ENCODE measurements at places on chromosomes 11 and 22.

- no peak for DNase-seq
Observed at GRCh38 chr11:73172992-73173656, 31.0 kb upstream of the FCHSD2 start.

GRCh38 chr11:30317030-30317429 lies 5.9 kb upstream of the ARL14EP start:
- no peak for DNase-seq

DNA sequence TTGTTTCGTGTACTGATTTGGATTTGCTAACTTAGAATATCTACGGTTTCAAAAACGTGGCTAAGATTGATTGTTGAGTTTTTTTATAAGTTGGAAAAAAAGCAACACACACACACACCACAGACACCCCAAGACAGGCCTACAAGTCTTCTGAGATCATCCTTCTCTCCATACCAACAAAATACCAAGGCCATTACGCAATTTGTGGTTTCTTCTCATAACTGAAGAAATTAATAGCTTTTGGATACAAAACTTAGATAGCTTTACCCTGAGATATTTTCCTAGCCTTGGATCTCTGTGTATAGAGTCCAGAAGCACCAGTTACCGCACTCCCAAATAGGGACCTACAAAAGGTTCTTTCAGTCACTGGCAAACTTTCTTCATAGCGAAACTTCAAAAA lies 113.6 kb downstream of the SIK3 start:
- no peak for DNase-seq

GRCh38 chr11:69155302-69156234 lies at the start of gene SMIM38:
Gene SMIM38 (plus strand): TSS chr11:69155935. CDS start chr11:69157847, 1,912 bp downstream.
- DNase-seq = no peak

DNA sequence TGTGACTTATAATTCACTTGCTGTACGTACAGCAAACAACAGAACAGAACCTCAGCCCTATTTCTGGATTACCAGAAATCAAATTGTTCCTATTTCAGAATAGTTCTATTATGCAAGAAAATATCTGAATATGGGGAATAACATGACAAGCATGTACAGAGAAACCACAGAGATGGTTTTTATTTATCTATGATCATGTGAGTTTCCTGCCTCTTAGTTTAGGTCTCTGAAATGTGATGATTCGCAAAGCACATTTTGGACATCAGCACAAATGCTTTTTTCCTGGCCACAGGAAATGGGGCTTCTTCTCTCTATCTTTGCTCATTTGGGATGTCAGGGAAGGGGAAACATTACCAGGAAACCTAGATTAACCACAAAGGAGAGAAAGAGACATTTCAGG lies 266.7 kb upstream of the CTSC start:
- no peak for DNase-seq

GRCh38 chr22:24474221-24474620 lies 20.9 kb upstream of the UPB1 start:
- no peak for DNase-seq

GRCh38 chr11:105034813-105035620 lies at the start of gene CASP1:
Gene CASP1 (minus strand): TSS chr11:105035144. CDS start chr11:105035113, 31 bp downstream.
- peak; percentile 4 for DNase-seq

GRCh38 chr22:36228944-36229343 lies 10.4 kb downstream of the APOL2 start:
- no peak for DNase-seq

- no peak for DNase-seq
Observed at GRCh38 chr11:123408619-123409455, 21.2 kb upstream of the GRAMD1B start.

DNA sequence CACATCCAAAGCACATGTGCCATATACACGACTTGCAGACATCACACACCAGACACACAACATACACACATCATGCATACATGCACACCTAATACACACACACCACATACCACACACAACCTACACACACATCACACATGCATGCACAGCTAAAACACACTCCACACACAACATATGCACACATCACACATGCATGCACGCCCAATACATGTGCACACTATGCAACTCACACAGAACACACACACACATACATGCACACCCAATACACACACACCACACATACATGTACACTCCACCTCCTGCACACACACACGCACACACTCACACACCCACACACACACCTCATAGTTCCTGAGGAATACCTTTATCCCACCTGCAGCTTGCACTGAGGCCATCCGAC lies 436.0 kb downstream of the MIAT start:
- DNase-seq = no peak

DNA sequence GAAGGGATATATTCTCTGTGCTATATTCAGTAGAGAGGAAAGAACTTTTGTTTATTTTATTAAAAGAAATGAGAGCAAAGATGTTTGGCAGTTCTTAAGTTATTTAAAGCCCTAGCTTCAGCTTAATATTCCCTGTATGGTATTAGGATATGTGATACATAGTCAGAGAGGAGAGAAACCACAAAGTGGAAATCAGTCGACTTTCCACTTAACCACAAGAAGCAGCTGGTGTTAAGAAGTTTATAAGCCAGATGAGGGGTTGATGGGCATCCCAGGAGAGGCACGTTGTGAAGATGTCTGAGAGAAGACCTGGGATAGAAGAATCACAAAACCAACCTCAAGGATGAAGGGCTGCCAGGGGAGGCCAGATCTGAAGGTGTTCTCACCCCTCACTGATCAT lies 23.3 kb upstream of the PHF21B start:
- no peak for DNase-seq

GRCh38 chr22:37427135-37427710 lies at the start of gene ELFN2:
Gene ELFN2 (minus strand): TSS chr22:37427479. CDS start chr22:37375534, 51,945 bp downstream.
- DNase-seq = no peak

DNA sequence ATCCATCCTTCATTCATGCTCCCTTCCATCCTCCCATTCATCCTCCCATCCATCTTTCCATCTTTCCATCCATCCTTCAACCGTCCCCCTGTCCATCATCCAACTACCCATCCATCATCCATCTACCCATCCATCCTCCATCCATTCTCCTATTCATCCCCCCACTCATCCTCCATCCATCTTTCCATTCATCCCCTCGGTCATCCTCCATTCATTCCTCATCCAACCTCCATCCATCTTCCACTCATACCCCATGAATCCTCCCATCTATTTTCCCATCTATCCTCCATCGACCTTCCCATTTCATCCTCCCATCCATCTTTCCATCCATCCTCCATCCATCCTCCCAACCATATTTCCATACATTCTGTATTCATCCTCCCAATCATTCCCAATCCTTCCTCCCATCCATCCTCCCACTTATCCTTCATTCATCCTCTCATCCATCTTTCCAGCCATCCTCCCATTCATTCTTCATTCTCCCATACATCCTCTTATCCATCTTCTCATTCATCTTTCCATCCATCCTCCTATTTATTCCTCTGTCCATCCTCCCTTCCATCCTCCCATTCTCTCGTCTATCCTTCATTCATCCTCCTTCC lies 29.9 kb downstream of the IGLL1 start:
- DNase-seq = no peak

DNA sequence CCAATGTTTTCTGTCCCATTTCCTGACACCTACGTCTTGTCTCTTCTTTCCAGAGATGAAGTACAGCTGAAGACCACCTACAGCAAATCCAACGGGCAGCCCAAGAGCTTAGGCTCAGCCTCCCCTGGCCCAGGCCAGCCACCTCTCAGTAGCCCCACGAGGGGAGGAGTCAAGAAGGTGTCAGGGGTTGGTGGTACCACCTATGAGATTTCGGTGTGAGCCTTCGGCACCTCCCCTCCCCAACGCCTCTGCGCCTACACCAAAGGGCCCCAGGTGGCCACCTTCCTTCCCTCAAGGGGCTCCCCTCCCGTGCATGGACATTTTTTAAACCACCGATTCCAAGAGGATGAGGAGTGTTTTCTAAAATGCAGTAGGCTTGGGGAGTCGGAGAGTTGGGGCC lies 12.2 kb downstream of the MED19 start:
- DNase-seq = no peak

DNA sequence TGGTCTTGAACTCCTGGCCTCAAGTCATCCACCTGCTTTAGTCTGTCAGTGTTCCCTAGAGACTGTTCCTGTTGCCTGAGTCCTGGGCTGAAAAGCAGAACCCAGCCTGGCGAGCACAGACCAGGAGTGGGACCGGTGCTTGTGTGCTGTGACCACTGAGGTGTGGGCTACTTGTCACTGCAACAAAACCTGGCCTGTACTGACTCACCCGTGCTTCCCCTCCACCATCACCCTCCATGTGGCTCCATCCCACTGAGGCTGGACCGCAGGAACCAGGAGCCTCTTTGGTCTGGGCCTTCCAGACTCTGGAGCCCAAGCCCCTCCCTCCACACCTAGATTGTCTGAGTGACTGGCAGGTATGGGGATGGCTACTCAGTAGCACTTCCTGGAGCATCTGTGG lies 8.6 kb downstream of the MCAT start:
- DNase-seq = no peak

DNA sequence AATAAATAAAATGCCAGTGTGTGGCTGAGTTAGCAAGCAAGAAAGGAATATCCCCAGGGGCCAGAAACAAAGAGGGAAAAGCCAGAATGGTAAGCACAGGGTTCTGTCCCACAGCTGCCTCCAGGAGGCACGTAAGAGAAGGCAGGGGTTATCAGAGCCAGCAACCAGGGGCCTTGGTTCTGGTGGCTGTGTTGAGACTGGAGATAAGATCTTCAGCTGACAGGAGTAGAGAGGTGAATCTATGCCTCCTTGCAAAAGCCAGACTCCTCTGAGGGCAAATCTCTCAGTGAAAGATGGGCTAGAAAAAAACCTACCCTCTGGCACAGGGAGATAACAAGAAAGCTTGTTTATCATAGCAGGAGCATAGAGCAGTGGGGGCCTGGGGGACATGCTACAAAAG lies 29.8 kb upstream of the NFAM1 start:
- DNase-seq = no peak

DNA sequence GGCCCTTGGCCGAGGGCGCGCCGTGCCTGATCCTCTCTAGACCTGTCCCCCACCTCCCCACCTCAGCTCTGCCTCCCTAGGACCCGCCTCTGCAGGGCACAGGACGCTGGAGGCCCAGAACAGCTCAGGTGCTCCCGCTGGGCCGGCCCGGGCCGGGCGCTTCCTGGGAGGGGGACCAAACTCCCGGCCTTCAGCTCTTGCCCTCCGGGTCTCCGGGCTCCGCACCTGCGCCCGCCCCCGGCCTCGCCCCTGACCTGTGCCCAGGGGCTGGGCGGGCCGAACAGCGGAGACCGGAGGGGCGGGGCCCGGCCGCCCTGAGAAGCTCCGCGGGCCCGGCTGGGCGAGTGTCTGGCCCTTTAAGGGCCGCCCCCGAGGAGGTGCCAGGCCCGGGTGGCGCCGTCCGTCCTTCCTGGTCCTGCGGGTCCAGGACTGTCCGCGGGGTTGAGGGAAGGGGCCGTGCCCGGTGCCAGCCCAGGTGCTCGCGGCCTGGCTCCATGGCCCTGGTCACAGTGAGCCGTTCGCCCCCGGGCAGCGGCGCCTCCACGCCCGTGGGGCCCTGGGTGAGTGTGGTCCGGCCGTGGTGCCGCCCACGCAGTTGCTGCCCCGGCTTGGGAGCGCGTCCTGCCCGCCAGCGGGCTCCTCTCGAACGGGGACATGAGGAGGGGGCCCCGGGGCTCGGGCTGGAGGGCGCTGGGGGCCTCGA lies at the start of gene SSH3:
SSH3 (plus strand) TSS at position 399 of the 703 bp plus-strand sequence; CDS start at position 495, 96 bp downstream.
- no peak for DNase-seq

DNA sequence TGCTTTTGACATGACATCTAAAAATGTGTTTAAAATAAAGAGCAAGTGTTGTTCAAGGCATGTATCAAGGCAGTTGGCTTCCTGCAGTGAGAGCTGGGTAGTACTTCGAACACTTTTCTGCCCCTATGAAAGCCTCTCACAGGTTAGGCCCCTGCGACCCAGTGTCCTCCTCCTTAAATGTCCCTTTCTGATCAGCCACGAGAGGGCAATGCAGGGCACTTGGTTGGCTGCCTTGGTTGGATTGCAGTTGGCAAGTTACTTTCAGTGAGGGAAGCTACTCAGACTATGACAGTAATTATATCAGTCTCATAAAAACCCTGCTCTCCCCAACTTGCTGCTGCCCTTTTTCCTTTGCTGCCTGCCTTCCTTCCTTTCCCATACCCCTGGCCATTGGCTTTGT lies 743.8 kb downstream of the NTM start:
- DNase-seq = no peak

DNA sequence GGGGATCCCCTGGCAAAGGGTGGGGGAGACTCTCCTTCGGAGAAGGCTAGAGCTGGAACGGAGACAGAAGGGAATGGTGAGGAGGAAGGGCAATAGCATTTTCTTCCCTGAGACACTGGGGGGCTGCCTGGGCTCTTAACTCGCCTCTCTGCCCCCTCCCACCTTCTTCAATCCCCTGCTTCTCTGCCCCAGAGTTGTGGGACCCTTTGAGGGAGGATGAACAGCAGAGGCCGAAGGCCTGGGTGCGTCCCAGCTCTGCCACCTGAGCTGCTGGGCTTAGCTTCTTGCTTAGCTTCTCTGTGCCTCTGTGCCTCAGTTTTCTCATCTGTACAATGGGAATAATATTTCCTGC lies 72.4 kb downstream of the RTL6 start:
- DNase-seq = no peak

GRCh38 chr11:10855295-10855694 lies 2.6 kb downstream of the ZBED5 start:
- no peak for DNase-seq

DNA sequence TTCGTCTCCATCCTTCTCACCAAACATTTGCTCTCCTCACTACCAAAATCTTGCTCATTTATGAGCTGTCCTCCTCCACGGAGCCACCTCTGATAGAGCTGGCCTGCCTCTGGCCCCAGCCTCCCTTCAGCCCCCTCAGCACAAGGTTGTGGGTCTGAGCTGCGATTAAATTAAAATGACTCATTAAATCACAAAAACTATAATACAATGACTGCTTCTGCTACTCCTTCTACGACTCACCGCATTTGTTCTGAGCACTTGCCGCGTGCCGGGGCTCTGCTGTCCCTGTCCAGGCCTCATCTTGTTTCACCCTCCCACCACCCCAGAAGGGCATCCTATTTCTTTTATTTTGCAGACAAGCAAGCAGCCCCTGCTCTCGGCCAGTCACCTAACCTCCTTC lies 49.2 kb upstream of the TIMP3 start:
- no peak for DNase-seq

- no peak for DNase-seq
Observed at GRCh38 chr11:130536106-130537040, 87.9 kb downstream of the ADAMTS15 start.

DNA sequence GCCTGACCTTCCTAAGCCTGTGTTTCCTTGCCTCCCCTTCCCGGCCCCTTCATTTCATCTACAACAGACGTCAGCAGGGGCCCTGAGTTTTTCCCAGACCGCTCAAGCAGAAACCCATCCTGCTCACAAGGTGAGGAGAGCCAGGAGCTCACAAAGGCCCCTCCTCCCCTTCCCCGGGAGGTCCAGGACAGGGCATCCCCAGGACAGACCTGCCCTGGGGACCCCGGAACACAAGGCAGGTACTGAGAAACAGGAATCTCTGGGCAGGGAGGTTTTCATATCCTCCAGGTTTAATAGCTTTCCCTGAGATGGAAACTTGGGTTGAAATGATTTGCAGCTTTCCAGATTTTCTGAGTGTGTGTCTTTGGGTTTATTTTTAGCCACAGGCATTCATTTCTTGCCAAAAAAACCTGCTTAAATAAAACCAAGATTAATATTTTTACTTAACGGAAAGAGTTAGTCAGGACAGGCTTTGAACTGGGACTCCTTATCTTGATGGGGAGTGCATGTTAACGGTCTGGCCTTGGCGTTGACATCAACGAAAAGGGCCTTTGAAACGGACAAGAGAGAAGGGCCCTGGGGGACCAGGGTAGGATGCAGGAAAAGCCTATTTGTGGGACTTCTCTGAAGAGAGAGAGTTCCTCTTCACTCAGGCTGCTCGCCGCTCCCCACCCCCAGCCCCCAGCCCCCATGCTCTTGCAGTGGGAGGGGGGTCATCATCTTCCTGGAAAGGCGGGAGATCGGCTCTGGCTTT lies 38.5 kb downstream of the TIMP3 start:
- peak; percentile 66 for DNase-seq

- no peak for DNase-seq
Observed at GRCh38 chr11:79291948-79292347, 148.9 kb downstream of the TENM4 start.

Data from right renal pelvis (tissue), 4 donors.